ENCODE measurements at places on chromosomes 7 and 10. TPM values are rescaled to one million over a fixed set of nuclear protein-coding genes. Genes with fewer than 3 reads are reported as not detected.

OPN1SW gene
- not detected for total RNA-seq

MAP3K8 gene
- 27.7 TPM for total RNA-seq

DNA sequence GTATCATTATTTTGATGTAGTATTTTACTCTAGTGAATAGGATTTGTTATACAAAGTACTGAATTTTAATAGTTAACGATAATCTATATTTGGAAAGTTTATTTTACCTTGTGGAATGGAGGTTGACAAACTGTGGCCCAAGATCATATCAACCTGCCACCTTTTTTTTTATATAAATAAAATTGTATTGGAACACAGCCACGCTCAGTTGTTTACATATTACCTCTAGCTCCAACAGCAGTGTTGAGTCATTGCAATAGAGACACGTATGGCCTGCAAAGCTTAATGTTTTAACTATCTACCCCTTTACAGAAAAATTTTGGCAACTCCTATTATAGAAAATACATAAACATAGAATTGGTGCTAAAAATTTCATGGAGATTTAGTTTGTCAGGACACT is 239.3 kb downstream of the THSD7A start:
- no peak for DNase-seq
- no peaks in the 10 kb centered on the region for H3K4me1 ChIP-seq
- no peak overlapping the region for H3K4me3 ChIP-seq

GRCh38 chr10:78570633-78571235 is 498.0 kb upstream of the ZMIZ1 start:
- H3K4me1 ChIP-seq, result peaks cover 2% of the 10 kb centered on the region
- no peak overlapping the region for H3K4me3 ChIP-seq
- no peaks in the 10 kb centered on the region for H3K36me3 ChIP-seq
- peaks cover 5% of the 10 kb centered on the region for H3K27me3 ChIP-seq

DNA sequence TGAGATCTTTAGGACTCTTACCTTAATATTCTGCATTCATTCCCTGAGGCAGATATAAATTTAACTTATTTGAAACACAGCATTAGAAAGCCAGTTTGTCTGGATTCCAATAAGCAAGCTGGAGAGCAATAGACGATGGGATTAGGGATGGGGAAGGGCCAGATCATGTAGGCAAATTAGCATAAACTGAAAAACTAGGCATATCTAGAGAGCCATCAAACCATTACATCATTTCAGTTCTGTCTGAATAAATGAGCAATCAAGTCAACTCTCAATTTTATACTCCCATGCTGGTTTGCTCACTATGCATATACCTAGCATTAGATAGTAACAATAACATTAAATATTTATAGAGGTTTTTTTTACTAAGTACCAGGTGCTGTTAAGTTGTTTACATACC is 583.6 kb upstream of the LRRN3 start:
- H3K27ac ChIP-seq, result no peak overlapping the region
- no peaks in the 10 kb centered on the region for H3K36me3 ChIP-seq
- no peak for DNase-seq
- peaks cover 9% of the 10 kb centered on the region for H3K4me1 ChIP-seq
- H3K4me3 ChIP-seq, result no peak overlapping the region
- H3K27me3 ChIP-seq, result no peaks in the 10 kb centered on the region

DNA sequence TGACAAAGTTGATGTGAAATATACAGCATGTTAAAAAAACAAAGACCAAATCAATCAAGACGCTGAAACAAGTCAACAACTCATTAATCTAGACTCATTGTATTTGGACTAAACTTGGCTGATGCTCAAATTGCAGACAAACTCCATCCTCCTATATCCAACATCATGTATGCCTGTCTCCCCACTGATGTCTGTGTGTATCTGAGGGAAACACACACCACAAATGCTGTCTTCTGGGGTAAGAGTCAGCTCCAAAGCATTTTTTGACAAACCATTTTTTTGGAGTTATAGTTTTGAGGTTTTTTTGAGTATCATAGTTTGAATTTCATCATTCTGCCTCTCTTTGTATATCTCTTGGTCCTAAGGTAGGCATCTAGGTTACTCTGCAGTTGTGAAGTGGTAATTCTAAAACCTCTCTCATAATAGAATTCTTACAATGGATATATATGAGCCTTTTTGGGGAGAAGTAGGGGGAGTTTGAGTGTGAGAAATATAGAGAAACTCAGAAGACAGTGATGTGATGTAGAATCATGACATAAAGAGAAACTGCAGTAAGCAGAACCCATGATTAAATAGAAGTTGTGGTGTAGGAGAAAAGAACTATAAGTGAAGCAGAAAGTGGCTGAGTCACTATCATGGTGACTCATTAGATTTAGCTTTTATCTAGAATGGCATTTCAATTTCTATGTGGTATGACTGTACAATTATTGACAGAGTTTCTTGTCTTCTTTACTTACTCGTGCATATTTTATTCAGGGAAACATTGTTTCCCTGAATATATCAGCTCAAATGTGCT is 1531.1 kb upstream of the LRRTM3 start:
- H3K27me3 ChIP-seq, result no peaks in the 10 kb centered on the region
- no peak overlapping the region for H3K27ac ChIP-seq
- no peaks in the 10 kb centered on the region for H3K36me3 ChIP-seq

DNA sequence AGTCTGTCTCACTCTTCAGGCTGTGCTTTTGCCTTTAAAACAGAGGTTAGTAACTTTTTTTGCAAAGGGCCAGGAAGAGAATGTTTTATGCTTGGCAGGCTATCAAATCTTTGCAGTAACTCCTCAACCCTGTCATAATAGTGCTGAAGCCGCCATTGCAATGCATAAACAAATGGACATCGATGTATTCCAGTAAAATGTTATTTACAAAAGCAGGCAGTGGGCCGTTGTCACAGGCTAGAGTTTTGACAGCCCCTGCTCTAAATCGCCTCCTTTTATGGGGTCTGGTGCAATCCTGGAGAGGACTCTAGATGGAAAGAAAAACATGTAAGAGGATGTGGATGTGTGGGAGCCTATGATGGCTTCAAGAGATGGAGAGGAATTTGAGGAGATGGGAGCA is 568.3 kb downstream of the TYW1 start:
- no peak overlapping the region for H3K4me3 ChIP-seq
- no peak for DNase-seq
- H3K36me3 ChIP-seq, result no peaks in the 10 kb centered on the region
- no peak overlapping the region for H3K27ac ChIP-seq

GRCh38 chr10:86613905-86614304 is 40.4 kb upstream of the OPN4 start:
- no peak overlapping the region for H3K4me3 ChIP-seq
- H3K27me3 ChIP-seq, result peaks cover 11% of the 10 kb centered on the region
- DNase-seq, result no peak
- H3K27ac ChIP-seq, result no peak overlapping the region
- no peaks in the 10 kb centered on the region for H3K36me3 ChIP-seq

DNA sequence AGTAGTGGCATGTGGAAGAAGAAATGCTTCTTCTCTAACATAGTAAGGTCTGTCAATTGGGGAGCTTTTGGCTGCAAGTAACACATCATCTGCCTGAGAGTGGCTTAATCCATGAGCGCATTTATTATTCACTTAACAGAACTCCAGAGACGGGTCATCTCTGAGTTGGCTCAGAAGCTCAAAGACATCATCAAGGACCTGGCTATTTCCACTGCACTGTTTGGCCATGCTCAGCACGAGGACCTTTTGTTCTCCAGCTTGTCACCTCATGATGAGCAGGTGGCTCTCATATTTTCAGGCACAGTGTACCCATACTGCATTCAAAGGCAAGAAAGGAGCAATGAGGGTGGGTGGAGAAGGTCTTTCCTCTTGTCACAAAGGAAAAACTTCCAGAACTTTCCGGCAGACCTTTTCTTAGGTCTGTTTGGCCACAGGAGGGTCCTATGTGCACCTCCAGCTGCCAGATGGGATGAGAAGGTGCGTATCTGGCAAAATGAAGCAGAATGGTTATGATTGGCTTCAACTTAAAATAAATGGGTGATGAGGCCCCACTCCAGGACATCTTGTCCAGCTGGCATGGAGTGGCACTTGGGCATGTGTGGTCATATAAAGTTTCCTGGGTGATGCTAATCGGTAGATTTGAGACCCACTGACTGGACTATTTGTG is 55.6 kb upstream of the SHH start:
- peaks cover 2% of the 10 kb centered on the region for H3K27me3 ChIP-seq
- DNase-seq, result no peak
- no peaks in the 10 kb centered on the region for H3K4me1 ChIP-seq
- H3K4me3 ChIP-seq, result no peak overlapping the region
- H3K27ac ChIP-seq, result no peak overlapping the region

GRCh38 chr7:26356229-26356628 is 64.6 kb downstream of the SNX10 start:
- no peak overlapping the region for H3K27ac ChIP-seq
- peaks cover 14% of the 10 kb centered on the region for H3K36me3 ChIP-seq
- H3K4me1 ChIP-seq, result no peaks in the 10 kb centered on the region
- H3K4me3 ChIP-seq, result no peak overlapping the region
- H3K27me3 ChIP-seq, result no peaks in the 10 kb centered on the region

DNA sequence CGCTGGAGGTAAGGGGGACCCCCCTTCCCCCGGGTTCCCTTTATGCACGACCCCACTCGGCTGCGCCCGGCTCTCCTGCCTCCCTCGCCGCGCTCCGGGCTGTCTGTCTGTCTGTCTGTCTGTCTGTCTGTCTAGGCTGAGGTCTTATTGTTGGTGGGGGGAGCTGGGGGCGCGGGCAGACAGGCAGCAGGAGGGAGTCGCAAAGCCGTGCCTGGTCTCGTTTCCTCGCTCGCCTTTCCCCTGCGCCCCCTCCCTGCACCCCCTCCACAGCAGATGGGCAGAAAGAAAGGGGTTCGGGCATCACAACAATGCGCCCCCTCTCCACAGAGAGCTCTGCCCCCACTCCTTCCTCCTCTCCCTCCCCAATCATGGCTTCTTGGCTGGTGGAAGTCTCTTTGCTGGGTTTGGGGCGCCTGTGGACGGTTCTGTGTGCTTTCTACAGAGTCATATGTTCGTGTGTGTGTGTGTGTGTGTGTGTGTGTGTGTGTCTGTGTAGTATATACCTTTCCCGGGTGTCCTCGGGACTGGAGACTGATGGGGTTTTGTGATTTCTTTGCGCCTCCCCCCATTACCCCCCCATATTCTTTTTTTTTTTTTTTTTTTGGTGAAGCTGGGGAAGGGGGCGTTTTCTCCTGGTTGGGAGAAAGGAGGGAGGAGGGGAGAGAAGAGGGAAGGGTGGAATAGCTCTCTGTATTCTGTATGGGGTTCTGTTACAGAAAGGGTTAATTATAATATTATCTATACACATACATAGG is 1.9 kb downstream of the AUTS2 start:
- H3K36me3 ChIP-seq, result no peaks in the 10 kb centered on the region
- DNase-seq, result peak; percentile 33
- H3K27me3 ChIP-seq, result peaks cover 40% of the 10 kb centered on the region
- H3K4me1 ChIP-seq, result peaks cover 11% of the 10 kb centered on the region
- H3K4me3 ChIP-seq, result peak overlapping the region; percentile 71
- H3K27ac ChIP-seq, result no peak overlapping the region

DNA sequence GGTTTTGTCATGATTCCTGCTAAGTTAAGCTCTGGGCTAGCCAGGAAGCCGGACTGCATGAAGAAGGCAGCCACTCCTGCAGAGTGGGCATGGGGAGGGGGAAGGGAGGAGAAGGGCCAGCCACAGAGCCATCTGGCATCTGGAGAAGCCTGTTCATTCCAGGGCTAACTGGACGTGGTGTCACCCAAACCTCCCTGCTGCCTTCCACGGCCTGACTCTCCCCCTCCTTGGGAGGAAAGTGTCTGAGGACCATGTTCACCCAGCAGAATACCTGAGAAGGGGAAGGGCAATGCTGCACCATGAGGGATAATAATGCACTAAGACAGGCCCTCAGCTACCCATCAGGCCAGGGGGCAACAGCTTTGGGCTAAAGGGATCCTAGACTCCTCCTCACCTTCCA is 15.4 kb downstream of the AQP1 start:
- H3K27ac ChIP-seq, result no peak overlapping the region
- no peaks in the 10 kb centered on the region for H3K36me3 ChIP-seq
- DNase-seq, result no peak
- H3K4me3 ChIP-seq, result no peak overlapping the region
- peaks cover 2% of the 10 kb centered on the region for H3K27me3 ChIP-seq

DNA sequence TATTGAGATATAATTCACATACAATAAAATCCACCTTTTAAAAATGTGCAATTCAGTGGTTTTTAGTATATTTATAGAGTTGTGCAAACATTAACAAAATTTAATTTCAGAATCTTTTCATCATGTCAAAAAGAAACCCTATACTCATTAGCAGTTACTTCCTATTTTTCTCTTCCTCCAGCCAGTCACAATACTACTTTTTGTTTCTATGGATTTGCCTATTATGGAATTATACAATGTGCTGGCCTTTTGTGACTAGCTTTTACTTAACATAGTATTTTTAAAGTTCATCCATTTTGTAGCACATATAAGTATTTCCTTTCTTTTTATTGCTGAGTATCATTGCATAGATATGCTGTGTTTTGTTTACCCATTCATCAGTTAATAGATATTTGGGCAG is 199.9 kb upstream of the IMMP2L start:
- H3K27ac ChIP-seq, result no peak overlapping the region
- H3K27me3 ChIP-seq, result peaks cover 2% of the 10 kb centered on the region
- no peak overlapping the region for H3K4me3 ChIP-seq
- DNase-seq, result no peak

DNA sequence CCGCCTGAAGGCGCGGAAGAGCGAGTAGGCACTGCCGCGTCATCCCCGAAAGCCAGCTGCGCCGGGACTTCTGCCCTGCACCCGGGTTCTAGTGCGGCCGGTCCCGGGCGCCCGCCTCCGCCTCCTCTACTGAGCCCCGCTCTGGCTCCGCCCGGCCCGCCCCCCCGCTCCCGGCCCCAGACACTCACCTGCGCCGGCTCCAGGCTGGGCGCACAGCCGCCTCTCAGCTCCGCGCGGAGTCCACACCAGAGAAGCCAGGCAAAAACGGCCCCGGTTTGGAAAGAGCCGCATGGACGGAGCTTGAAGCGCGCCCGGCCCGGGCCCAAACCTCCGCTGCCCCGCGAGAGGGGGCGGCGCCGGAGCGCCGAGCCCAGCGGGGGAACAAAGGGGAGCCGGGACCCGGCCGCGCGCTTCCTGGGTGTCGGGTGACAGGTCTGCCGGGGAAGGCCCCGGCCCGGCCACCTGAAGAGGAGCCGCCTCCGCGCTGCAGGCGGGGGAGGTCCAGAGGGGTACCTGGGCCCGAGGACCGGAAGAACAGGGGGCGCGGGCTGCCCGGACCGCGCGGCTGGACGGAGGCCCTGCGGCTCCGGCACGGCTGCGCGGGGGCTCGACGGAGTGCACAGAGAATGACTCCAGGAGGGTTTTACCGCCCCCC is 168.2 kb downstream of the NRF1 start:
- DNase-seq, result peak; percentile 60
- H3K4me1 ChIP-seq, result peaks cover 26% of the 10 kb centered on the region
- H3K4me3 ChIP-seq, result peak overlapping the region; percentile 10
